GM13977 (cell line): ENCODE measurements at places on chromosomes 1 and 21.

GRCh38 chr1:212753749-212754148, 37.8 kb downstream of the NSL1 start:
- DNase-seq = no peak

DNA sequence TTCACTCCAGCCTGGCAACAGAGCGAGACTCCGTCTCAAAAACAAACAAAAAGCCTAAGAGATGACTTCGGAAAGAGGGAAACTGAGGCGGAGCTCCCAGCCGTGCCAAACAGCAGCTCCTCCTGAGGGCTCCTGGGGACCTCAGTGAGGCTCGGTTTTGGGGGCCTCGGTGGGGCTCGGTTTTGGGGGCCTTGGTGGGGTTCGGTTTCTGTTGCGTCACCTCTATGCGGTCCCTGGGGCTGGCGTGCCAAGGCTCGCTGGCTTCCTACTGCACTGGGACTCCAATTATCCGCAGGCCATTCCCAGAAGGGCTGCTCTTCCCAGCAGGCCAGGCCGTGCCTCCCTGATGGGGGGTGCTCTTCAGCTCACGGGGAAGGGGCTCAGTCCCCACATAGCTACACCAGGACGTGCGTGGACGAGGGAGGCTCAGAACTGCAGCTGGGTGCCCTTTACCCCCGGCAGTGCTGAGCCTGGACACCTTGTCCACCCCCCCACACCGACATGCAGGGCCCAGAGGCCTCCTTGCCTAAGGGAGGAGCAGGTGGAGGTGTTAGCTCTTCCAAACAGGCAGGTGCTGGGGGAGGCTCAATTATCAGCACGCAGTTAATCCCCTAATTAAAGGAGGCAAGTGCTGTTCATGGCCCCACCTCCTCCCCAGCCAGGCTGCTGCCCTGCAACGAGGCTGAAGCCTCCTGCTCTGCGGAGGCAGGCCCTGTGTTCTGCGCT, 5.1 kb upstream of the C1orf159 start:
- no peak for DNase-seq

DNA sequence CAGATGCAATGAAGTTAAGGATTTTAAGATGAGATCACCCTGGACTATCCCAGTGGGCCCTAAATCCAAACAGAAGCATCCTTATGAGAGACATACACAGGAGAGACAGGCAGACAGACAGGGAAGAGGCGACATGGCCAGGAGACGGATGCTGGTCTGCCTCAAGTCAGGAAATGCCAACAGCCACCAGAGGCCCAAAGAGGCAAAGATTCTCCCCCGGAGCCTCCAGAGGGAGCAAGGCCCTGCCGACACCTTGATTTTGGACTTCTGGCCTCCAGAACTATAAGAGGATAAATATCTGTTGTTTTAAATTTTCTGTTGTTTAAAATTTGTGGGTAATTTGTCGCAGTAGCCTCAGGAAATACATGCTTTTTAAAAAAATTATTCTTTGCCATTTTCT, 116.4 kb downstream of the GLIS1 start:
- no peak for DNase-seq

DNA sequence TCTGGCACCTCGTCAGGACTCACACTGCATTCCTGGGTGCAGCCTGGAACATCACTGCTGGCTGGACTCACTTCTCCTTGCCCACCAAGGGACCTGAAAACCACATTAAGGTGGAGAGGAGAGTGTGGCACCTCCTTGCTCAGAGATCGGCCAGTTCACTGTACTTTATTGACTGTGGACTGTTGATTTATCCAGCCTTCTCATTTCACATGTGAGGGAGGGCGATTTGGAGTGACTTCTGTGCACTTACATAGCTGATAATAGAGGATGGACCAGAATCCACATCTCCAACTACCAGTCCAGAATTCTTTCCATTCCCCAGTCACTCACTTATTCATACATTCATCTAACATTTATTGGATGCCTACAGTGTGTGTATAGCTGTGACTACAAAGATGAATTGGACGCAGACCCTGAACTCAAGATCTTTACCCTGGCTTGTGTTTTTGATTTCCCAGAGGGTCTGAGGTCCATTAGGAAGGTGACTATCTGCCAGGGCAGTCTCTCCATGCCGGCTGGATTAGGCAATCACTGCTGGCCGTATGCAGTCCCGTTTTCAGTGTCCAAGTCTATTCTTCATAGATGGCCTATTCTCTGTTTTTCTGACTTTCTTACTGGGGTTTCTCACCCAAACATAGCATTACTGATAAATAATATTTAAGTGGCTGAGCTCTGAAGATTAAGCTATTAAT, 233.5 kb upstream of the SGIP1 start:
- no peak for DNase-seq

DNA sequence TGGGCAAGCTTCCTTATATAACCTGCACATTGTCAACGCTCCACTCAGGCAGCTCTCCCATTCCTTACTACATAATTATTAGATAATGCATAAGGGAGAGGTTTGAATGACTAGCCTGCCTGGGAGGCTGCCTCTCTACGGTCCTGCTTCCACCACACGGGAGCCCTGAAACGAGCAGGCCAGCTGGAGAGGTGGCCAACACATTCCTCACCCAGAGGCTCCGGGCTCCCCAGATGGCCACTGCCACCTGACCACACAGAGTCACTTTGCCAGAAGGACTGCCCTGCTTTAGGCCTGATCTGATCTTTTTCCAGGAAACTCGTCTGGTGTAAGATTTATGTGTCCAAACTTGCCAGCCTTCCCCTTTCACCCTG, 27.9 kb downstream of the HIVEP3 start:
- no peak for DNase-seq

GRCh38 chr1:2079396-2080085, 29.3 kb downstream of the PRKCZ start:
- DNase-seq = no peak

DNA sequence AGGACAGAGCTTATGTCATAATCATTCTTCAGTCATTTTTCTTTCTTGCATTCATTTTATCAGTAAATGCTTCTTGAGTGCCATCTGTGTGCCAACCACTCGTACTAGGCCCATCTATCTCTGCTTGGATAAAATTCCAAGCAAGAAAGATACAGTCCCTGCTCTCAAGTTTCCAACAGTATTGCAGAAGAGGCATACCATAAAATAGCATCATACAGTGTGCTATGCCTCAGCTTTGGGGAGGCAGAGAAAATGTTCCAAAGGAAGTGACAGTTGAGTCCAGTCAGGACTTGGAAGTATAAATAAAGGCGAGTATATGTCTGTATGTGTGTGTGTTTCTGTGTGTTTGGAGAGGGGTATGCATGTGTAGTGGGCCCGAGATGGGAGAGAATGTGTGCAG, 113.4 kb upstream of the HOOK1 start:
- no peak for DNase-seq

GRCh38 chr1:224450561-224451350, 16.2 kb upstream of the WDR26 start:
- no peak for DNase-seq
